Smooth muscle cell of bladder (primary cell): ENCODE measurements at places on chromosomes 6 and 20. TPM values are rescaled to one million over a fixed set of nuclear protein-coding genes. Genes with fewer than 3 reads are reported as not detected.

Gene PCSK2
- total RNA-seq: under 0.01 TPM in 2 replicates

Gene SFTA2
- total RNA-seq: not detected in 2 replicates

Gene FNDC1
- total RNA-seq: 0.14 TPM in 1 of 2 replicates, not detected in the other

Gene ZNF165
- total RNA-seq: 0.46 and 0.57 TPM in 2 replicates

Gene SAMD5
- total RNA-seq: 0.43 and 0.92 TPM in 2 replicates

Gene LAMP5
- total RNA-seq: under 0.01 and 0.09 TPM in 2 replicates

Gene PMEPA1
- total RNA-seq: 1.3 and 6.3 TPM in 2 replicates

Gene PDE10A
- 37.3 and 89.7 TPM in 2 replicates for total RNA-seq

Gene VWA7
- total RNA-seq: 0.14 and 0.28 TPM in 2 replicates

Gene SPDEF
- total RNA-seq: under 0.01 TPM in 1 of 2 replicates, not detected in the other

Gene TJAP1
- total RNA-seq: 7.4 and 9.3 TPM in 2 replicates

Gene C20orf96
- 2.4 and 2.6 TPM in 2 replicates for total RNA-seq

Gene PHACTR1
- total RNA-seq: under 0.01 and 0.09 TPM in 2 replicates

Gene SLC13A3
- 2.7 and 4.9 TPM in 2 replicates for total RNA-seq

Gene KIZ
- 26.6 and 30.0 TPM in 2 replicates for total RNA-seq

Gene THBD
- 1.00 and 1.2 TPM in 2 replicates for total RNA-seq

Gene MAS1
- total RNA-seq: under 0.01 and 0.09 TPM in 2 replicates

Gene ZSWIM3
- 4.4 and 5.3 TPM in 2 replicates for total RNA-seq

Gene CST3
- 114 and 136 TPM in 2 replicates for total RNA-seq

Gene ROMO1
- total RNA-seq: 352 and 507 TPM in 2 replicates

Gene BPIFB3
- total RNA-seq: not detected in 2 replicates

Gene NCOA7
- 78.8 and 87.9 TPM in 2 replicates for total RNA-seq

Gene KIFC1
- 1.3 and 1.4 TPM in 2 replicates for total RNA-seq

Gene NRSN1
- not detected in 2 replicates for total RNA-seq

Gene RIPPLY2
- 0.28 TPM in 1 of 2 replicates, not detected in the other for total RNA-seq

Gene ZBTB46
- total RNA-seq: 4.6 and 9.7 TPM in 2 replicates

Gene GCNT2
- under 0.01 TPM in 1 of 2 replicates, not detected in the other for total RNA-seq

Gene PGC
- total RNA-seq: not detected in 2 replicates
